ENCODE measurements at places on chromosomes 13 and 19. TPM values are rescaled to one million over a fixed set of nuclear protein-coding genes. Genes with fewer than 3 reads are reported as not detected.

- no peak overlapping the region for H3K4me3 ChIP-seq
- no peak overlapping the region for H3K27ac ChIP-seq
- DNase-seq = no peak
- H3K4me1 ChIP-seq = no peaks in the 10 kb centered on the region
- H3K27me3 ChIP-seq = no peaks in the 10 kb centered on the region
- peaks cover 82% of the 10 kb centered on the region for H3K36me3 ChIP-seq
Observed at GRCh38 chr19:35731779-35732405, 10.4 kb downstream of the IGFLR1 start.

- no peaks in the 10 kb centered on the region for H3K36me3 ChIP-seq
- no peaks in the 10 kb centered on the region for H3K4me1 ChIP-seq
- no peak for DNase-seq
- no peaks in the 10 kb centered on the region for H3K27me3 ChIP-seq
- H3K27ac ChIP-seq = no peak overlapping the region
- no peak overlapping the region for H3K4me3 ChIP-seq
Observed at GRCh38 chr13:95315752-95316151, 14.5 kb upstream of the ABCC4 start.

Gene ZNF304
- 11.0 TPM for total RNA-seq

Gene C19orf25
- 35.0 TPM for total RNA-seq

GRCh38 chr13:48476686-48477085 is 56.2 kb downstream of the RCBTB2 start:
- H3K4me1 ChIP-seq = no peaks in the 10 kb centered on the region
- DNase-seq = no peak
- H3K27ac ChIP-seq = no peak overlapping the region

Gene PRTN3
- not detected for total RNA-seq

DNA sequence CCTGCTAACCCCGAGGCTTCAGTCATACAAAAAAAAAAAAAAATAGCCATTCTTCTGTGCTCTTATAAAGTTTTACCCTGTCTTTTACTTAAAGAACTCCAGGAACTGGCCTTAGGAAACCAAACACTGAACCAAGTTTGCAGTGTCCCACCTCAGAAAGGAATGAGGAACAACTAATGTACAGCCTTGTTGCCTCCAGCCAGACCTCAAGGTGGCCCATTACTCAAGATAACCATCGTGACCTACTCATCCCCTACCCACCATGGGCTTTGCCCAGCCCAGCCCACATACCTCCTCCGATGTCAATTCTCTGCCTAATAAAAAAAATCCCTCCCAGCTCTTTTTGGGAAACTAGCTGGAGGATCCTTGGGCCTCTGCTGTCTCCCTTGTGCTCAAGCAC is 133.2 kb downstream of the STARD13 start:
- no peaks in the 10 kb centered on the region for H3K27me3 ChIP-seq
- H3K4me1 ChIP-seq = peaks cover 18% of the 10 kb centered on the region
- no peak for DNase-seq
- peaks cover 13% of the 10 kb centered on the region for H3K36me3 ChIP-seq

Gene ZNF426
- total RNA-seq = 18.1 TPM

Gene PODNL1
- not detected for total RNA-seq

GRCh38 chr13:113474179-113474578 is 16.3 kb downstream of the DCUN1D2 start:
- no peaks in the 10 kb centered on the region for H3K27me3 ChIP-seq
- no peak overlapping the region for H3K4me3 ChIP-seq
- peak overlapping the region; percentile 37 for H3K27ac ChIP-seq
- peaks cover 39% of the 10 kb centered on the region for H3K36me3 ChIP-seq
- H3K4me1 ChIP-seq = no peaks in the 10 kb centered on the region

Gene MADCAM1
- total RNA-seq = 0.59 TPM

GRCh38 chr13:77477299-77477848 is 58.1 kb upstream of the SCEL start:
- no peak for DNase-seq
- no peak overlapping the region for H3K27ac ChIP-seq
- H3K36me3 ChIP-seq = no peaks in the 10 kb centered on the region
- H3K27me3 ChIP-seq = no peaks in the 10 kb centered on the region

GRCh38 chr13:28820099-28821051 is at the start of gene MTUS2:
MTUS2 (plus strand) TSS chr13:28820339.
- no peaks in the 10 kb centered on the region for H3K36me3 ChIP-seq
- H3K27me3 ChIP-seq = peaks cover 47% of the 10 kb centered on the region
- no peak for DNase-seq

DNA sequence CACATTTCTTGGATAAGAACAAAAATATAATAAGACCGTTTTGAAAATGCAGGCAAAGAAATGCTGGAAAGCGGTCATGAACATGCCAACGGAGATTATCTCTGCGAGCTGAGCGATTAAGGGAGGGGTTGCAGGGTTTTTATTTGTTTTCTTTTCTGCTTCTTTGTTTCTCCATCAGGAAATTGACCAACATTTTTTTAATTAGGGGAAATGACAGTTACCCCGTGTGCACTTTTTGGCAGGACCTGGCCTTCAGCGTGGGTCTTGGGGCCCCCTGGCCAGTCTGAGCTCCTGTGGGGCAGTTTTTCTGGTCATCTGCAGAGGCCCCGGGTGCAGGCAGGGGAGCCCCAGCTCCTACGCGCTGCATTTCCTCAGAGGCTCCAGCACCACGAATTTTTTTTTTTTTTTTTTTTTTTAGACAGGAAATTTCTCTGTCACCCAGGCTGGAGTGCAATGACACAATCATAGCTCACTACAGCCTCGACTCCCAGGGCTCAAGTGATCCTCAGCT is 31.3 kb upstream of the HOMER3 start:
- peak; percentile 28 for DNase-seq
- H3K27ac ChIP-seq = peak overlapping the region; percentile 53
- H3K4me3 ChIP-seq = no peak overlapping the region
- H3K27me3 ChIP-seq = no peaks in the 10 kb centered on the region

Gene KPTN
- total RNA-seq = 18.7 TPM

Gene PEX11G
- 1.1 TPM for total RNA-seq

GRCh38 chr13:33008946-33009722 is 7.1 kb upstream of the KL start:
- peaks cover 20% of the 10 kb centered on the region for H3K4me1 ChIP-seq
- no peak overlapping the region for H3K27ac ChIP-seq
- no peaks in the 10 kb centered on the region for H3K27me3 ChIP-seq
- no peak for DNase-seq

- H3K27me3 ChIP-seq = no peaks in the 10 kb centered on the region
- DNase-seq = peak; percentile 59
- H3K36me3 ChIP-seq = no peaks in the 10 kb centered on the region
- peaks cover 11% of the 10 kb centered on the region for H3K4me1 ChIP-seq
- no peak overlapping the region for H3K27ac ChIP-seq
Observed at GRCh38 chr19:10478476-10478875, 24.7 kb downstream of the KEAP1 start.

- no peak overlapping the region for H3K27ac ChIP-seq
- no peaks in the 10 kb centered on the region for H3K36me3 ChIP-seq
- H3K27me3 ChIP-seq = no peaks in the 10 kb centered on the region
- peaks cover 2% of the 10 kb centered on the region for H3K4me1 ChIP-seq
- no peak overlapping the region for H3K4me3 ChIP-seq
Observed at GRCh38 chr13:38415233-38415632, 65.6 kb downstream of the UFM1 start.

DNA sequence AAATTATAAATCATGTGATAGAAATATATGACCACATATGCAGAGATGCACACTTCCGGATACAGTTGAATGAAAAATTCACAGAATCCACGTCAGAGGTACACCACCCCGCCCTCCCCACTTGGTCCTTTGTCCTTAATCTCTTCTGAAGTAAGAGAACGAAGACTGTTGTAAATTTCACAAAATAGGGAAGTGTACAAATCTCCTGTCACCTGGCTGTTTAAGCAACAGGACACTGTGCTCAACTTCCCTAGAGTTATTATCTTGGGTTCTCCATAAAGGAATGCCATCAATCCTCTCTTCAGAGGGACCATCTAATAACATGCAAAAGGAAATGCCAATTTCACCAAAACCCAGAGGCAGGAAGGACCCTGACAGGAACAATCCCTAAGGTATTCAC is 10.5 kb upstream of the CEACAM6 start:
- no peaks in the 10 kb centered on the region for H3K27me3 ChIP-seq
- H3K36me3 ChIP-seq = no peaks in the 10 kb centered on the region
- H3K27ac ChIP-seq = peak overlapping the region; percentile 96

DNA sequence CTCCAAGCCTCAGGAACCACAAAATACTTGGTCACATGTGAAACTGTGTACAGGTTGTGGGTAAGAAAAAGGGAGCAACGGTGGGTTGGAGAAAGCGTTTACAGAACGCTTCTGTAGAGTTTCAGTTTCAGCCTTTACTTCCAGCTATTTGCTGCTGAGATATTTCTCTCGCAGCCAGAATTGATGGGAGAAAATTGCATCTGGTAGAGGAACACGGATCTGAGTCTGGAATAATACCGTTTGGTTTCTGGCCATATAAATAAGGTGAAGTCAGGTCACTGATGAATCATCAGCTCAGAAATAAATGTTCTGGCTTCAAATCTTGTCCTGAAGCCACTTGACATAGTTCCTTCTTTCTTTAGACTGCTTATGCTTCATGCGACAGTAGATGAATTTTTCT is 20.3 kb upstream of the RFC3 start:
- no peaks in the 10 kb centered on the region for H3K27me3 ChIP-seq
- H3K4me1 ChIP-seq = no peaks in the 10 kb centered on the region
- H3K27ac ChIP-seq = no peak overlapping the region
- H3K36me3 ChIP-seq = no peaks in the 10 kb centered on the region

DNA sequence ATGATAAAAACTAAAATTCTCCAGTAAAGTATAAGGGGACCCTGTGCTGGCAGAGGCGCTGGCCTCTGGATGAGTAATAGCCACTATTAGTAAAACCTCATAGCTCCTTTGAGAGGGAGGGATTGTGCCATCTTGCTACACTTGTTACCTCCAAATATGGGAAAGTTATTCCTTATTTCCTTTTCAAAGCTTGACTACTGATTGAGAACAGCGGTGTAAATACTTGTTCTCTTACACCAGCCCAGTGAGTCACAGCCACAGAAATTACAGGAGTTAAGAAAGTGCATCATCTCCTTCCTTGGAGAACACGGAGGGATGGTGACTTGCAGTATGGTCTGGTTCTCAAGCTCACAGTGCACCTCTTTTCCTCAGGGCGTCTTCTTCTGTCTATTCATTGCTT is 379.0 kb downstream of the EFNB2 start:
- no peaks in the 10 kb centered on the region for H3K36me3 ChIP-seq
- H3K4me3 ChIP-seq = no peak overlapping the region
- DNase-seq = no peak
- H3K4me1 ChIP-seq = no peaks in the 10 kb centered on the region
- no peak overlapping the region for H3K27ac ChIP-seq

DNA sequence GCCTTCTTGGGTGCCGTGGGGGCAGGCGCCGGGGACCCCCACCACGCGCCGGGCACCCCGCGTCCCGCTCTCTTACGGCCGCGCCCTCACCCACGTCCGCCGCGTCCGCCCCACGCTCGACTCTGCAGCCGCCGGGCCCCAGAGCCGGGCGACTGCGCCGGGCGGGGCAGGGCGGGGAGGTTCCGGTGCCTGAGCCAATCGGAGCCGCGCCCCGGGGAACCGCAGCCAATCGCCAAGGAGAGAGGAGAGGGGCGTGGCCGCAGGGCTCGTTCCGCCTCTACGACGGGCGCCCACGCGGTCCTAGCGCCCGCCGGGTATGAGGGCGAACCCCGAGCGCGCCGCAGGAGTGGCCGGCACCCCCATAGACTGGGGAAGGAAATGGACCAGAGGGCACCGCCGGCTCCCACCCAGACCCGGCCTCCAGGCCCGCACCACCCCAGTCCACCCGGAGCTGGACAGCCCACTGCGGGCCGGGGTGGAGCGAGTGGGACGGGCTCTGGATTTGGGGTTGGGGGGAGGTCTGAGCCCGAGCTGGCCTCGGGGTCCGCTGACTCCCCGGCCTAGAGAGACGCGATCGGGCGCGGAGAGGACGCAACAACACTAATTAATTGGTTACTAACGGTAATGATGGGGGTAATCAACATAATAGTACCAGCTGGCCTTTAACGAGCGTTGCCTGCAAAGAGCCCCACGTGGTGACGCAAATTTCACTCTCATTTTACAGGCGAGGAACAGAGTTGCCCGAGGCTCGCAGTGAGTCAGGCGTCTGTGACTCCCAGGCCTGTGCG is at the start of gene MFSD12:
Gene MFSD12 (minus strand): TSS at position 126 of the 788 bp plus-strand sequence. CDS start 183 bp downstream, outside the sequence.
- peak within 1 kb of the TSS; percentile 92 for H3K4me3 ChIP-seq
- peak within 1 kb of the TSS; percentile 79 for H3K27ac ChIP-seq
- H3K4me1 ChIP-seq = peaks cover 16% of the 10 kb centered on the region
- peak; percentile 97 for DNase-seq

- DNase-seq = no peak
- H3K27me3 ChIP-seq = peaks cover 21% of the 10 kb centered on the region
- H3K4me1 ChIP-seq = peaks cover 4% of the 10 kb centered on the region
- no peak overlapping the region for H3K27ac ChIP-seq
- no peaks in the 10 kb centered on the region for H3K36me3 ChIP-seq
Observed at GRCh38 chr19:54383330-54383729, 18.6 kb upstream of the LAIR1 start.

DNA sequence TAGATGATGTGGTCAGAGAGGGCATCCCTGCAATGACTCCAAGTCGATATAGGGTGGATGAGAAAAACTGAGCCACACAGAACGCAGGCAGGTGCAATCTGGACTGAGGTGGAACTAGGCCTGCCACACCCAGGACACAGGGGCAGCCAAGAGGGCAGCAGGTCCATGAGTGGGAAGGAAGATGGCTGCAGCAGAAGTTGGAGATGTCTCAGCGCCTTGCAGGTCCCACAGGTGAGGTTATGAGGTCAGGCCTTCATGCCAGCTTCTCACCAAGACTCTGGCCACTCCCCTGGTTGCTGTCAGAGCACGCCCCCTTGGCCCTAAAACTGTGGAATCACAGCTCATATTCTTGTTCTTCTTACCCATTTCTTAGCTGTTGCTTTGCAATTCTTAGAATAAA is 147.7 kb upstream of the VSTM2B start:
- no peaks in the 10 kb centered on the region for H3K27me3 ChIP-seq
- no peaks in the 10 kb centered on the region for H3K4me1 ChIP-seq
- H3K27ac ChIP-seq = no peak overlapping the region
- no peak for DNase-seq
- no peaks in the 10 kb centered on the region for H3K36me3 ChIP-seq

GRCh38 chr13:66551128-66551527 is 679.0 kb downstream of the PCDH9 start:
- DNase-seq = no peak
- no peaks in the 10 kb centered on the region for H3K4me1 ChIP-seq
- no peaks in the 10 kb centered on the region for H3K36me3 ChIP-seq

Gene KASH5
- 0.37 TPM for total RNA-seq

DNA sequence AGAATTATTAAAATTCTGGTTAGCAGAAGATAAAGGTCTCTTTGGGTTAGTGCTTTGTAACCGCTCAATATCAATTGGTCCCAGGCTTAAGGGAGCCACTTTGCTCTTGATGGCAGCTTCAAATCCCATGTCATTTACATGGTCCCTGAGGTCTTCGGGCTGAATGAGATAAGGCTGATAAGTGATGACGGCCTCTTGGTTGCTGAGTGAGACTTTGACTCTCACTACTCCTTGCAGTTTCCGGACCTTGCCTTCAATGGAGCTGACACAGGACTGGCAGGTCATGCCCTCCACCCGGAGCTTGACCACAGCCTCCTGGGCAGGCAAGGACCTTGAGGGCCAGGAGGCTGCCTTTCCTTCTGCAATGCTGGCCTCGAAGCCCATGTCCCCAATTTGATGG is 36.8 kb downstream of the ATP7B start:
- DNase-seq = no peak
- H3K27me3 ChIP-seq = no peaks in the 10 kb centered on the region
- H3K4me1 ChIP-seq = no peaks in the 10 kb centered on the region
- H3K27ac ChIP-seq = no peak overlapping the region
- H3K36me3 ChIP-seq = no peaks in the 10 kb centered on the region

GRCh38 chr19:45962021-45962420 is 11.6 kb downstream of the NOVA2 start:
- H3K4me1 ChIP-seq = no peaks in the 10 kb centered on the region
- H3K27me3 ChIP-seq = peaks cover 49% of the 10 kb centered on the region
- no peak overlapping the region for H3K27ac ChIP-seq
- DNase-seq = no peak
- H3K36me3 ChIP-seq = no peaks in the 10 kb centered on the region

Data from A673 (cell line).